NCI-H1417 (cell line): ENCODE measurements at places on chromosomes 12 and 14.

DNA sequence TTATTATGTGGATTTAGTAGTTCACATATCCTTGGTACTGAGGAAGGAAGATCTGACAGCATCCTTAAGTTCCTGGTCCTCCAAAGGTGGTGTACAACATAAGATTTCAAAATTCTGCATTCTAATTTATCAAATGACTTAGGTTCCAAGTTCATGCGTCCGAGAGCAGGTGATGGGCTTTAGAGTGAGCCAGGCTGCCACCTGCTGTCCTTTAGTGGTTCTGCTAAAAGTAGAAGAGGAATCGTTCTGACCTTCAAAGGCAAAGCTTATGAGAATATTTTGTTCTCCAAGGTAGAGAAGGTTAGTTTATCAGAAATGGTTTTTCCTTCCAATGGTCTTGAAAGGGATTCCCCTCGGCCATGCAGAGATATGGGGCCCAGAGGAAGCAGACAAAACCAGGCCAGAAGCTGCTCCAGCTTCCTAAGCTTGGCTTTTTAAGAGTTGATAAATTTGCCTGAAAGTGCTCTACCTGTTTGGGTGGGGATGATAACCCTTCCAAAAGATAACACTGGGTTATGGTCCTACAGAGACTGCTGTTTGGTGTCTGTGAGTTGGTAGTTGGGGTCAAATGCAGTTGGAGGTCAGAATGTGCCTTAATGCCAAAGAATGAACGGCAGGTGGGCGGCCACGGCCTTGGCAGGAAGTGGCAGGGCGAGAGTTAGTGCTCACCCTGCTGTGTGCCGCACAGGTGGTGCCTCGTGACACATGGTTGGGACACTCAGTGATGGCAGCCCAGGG is 29.1 kb upstream of the LRTM2 start:
- peak; percentile 57 for DNase-seq

GRCh38 chr14:53260286-53260685 is 107.2 kb upstream of the DDHD1 start:
- no peak for DNase-seq

- no peak for DNase-seq
Measured at GRCh38 chr12:48970702-48971334, 717 bp downstream of the WNT10B start.

- no peak for DNase-seq
Measured at GRCh38 chr12:2309647-2310046, 256.9 kb downstream of the CACNA1C start.

DNA sequence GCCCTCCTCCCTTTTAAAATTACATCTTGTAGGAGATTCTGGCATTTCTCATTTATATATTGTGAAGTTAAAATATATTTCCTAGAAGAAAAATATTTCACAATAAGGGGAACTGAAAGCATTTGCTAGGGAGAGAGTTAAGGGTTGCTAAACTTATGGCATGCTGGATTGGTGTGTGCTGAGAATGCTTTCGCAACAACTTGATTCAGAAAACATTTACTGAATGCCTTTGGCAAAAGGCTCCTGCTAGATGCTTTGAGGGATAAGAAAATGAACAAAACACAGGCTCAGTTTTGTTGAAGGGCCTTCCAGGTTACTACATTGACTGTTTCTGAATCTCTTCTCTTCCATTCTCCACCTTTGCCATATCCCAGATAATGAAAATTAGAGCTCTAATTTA is 67.5 kb downstream of the DIP2B start:
- DNase-seq, result no peak

DNA sequence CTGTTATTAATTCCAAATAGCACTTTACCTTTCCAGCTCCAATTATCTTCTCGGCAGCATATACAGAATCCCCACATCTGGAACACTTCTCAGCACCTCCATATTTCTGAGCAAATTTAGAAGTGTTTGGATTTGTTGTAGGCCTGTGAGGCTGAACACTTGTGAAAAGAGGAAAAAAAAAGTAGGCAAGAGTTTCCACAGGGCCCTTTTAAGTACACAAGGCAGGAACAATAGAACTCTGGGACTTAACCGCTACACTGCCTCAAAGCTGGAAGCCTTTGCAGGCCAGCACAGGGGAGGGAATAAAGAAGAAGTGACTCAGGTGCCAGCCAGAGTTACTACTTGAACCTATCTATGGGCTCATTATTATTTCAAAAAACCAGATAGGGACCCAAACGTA is 18.6 kb downstream of the CSRP2 start:
- no peak for DNase-seq

DNA sequence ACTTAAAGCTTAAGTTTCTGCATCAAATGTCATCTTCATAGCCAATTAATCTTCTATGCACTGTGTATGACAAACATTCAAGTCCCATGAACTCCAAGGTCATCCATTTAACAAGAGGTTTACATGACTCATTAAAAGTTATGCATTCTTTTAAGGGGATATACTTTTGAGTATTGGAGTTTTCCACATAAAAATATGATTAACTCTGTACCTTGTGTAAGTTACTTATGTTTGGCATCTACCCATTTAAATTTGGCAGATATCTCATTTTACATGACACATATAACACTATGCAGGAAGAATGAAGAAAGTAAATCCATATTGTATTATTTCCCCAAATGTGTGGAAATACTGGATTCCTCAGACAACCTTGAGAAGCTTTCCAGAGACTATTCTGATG is 240.2 kb downstream of the PAX9 start:
- DNase-seq, result no peak

- no peak for DNase-seq
Measured at GRCh38 chr12:132030367-132031038, 80.8 kb downstream of the EP400 start.

DNA sequence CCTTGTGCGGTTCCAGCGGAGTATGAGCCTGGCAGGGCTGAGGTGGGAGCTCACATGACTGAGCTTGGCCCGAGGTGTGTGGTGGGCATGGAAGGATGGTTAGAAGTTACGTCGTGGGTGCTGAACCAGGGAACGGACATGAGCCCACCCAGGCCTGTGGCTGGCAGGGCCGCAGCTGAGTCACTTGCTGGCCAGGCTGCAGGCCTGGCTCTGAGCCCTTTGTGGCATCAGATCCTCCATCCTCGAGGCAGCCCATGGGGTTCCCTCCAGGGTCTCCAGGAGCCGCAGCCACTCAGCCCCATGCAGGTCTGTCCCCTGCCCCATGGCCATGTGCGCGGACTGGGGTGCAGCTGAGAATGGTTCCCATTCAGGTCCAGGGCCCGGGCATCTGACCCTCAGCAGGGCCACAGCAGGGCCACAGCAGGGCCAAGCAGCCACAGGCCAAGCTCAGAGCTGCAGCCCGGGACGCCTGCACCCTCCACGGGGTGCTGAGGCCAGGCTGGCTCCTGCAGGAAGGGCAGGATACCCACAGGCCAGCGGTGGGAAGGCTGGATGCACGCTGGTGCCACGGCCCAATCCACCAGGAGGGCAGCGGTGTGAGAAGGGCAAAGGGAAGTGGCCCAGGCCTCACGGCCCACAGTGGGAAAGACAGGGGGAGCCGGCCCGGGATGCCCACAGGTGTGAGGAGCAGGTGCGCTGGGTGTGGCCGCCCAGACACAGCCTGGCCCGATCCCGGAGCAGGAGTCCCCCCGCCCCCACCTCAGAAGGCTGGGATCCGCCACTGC is 26.3 kb upstream of the ULK1 start:
- DNase-seq, result no peak

DNA sequence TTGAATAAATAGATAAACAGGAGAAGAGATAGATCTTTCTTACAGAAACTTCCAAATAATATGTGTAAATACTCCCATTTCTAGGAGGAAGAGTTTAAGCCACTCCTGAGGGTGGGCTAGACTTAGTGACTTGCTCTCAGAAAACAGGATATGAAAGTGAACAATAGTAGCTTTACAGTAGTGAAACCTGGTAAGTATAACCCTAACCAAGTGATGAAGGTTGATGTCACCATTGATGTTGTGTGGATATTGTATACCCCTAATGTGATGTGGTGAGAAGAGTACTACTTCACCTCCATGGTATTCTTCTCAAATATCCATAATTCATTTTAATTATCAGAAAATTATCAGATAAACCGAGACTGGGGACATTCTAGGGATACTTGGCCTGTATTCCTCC is 20.9 kb downstream of the AKAP6 start:
- DNase-seq, result no peak

- DNase-seq, result no peak
Measured at GRCh38 chr14:99930420-99931274, 134.6 kb upstream of the EVL start.
